ENCODE measurements at places on chromosomes 1 and 21.

DNA sequence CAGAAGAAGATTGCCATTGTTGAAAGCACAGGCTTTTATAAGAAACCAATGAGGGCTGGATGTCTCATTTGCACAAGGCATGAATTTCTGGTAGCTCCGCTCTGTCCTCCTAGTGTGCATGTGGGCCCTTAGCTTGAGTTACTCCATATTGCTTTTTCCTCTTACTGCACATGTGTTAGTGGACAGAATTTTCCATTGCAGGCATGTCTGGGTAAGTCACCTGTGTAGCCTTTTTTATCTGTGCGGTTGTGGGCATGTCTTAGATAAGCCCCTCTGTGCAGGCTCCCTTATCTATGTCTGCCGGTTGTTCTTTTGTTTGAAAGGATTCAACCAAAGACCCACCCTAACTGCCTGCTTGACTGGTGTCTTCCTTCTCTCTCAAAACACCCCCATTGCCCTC, 7.2 kb upstream of the CLCA1 start:
- DNase-seq: no peak

GRCh38 chr1:20696397-20697333, 21.1 kb downstream of the KIF17 start:
- DNase-seq: peak; percentile 95

GRCh38 chr1:64405833-64406232, 64.1 kb upstream of the CACHD1 start:
- DNase-seq: no peak

- DNase-seq: no peak
Observed at GRCh38 chr1:114524944-114525343, 13.9 kb upstream of the TRIM33 start.

DNA sequence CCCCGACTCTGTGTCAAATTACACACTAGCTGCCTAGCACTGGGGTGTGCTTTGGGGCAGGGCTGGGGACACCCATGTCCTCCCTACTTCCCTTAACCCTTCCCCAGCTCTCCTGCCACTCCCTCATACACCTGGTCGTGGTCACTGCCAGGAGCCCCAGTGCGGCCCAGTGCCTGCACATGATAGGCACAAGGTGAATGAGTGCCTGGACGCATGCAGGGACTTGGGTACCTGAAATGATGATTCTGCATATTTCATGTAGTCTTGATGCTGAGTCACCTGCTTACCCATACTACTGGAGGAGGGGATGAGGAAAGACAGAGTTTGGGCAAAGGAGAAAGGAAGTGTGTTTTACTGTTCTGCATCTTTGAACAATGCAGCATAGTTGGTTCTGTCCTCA, 1.5 kb upstream of the VANGL2 start:
- no peak for DNase-seq

GRCh38 chr21:25557180-25557579, 50.1 kb downstream of the MRPL39 start:
- peak; percentile 40 for DNase-seq

DNA sequence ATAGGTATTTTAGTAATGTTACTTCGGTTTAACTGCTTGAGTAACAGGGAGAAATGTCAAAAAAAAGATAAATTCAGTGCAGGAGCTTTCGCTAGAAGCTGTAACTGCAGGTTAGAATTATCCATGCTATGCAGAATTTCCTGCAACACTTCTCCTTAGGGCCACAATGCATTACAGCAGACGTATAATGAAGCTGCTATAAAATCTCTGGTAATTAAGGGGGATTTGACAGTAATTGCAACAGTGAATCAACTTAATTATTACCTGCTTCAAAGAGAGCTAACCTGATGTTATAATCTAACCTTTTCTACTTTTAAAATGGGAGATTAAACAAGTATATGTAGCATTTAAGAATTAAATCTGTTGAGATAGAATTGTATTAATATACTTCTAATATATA, 92.6 kb downstream of the ATG4C start:
- no peak for DNase-seq

GRCh38 chr1:12372761-12373160, 142.9 kb downstream of the VPS13D start:
- DNase-seq: no peak

GRCh38 chr1:84467298-84467697, 11.8 kb upstream of the RPF1 start:
- DNase-seq: no peak

GRCh38 chr1:74712881-74713280, 20.0 kb downstream of the CRYZ start:
- no peak for DNase-seq

- no peak for DNase-seq
Observed at GRCh38 chr1:154896771-154897286, 26.7 kb upstream of the KCNN3 start.

DNA sequence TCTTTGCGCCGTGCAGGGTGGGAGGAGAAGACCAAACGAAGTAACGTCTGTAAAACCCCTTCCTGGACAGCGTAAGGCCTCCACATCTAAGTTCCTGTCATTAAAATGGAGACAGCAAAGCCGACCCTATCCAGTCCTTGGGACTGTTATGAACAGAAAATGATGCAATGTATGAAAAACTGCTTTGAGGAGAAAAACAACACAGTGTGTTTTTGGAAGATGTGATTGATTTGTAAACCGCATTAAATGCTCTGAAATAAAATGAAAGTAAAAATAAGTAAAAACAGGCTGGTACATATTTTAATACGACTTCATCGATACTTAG, 827 bp upstream of the URB1 start:
- DNase-seq: no peak

DNA sequence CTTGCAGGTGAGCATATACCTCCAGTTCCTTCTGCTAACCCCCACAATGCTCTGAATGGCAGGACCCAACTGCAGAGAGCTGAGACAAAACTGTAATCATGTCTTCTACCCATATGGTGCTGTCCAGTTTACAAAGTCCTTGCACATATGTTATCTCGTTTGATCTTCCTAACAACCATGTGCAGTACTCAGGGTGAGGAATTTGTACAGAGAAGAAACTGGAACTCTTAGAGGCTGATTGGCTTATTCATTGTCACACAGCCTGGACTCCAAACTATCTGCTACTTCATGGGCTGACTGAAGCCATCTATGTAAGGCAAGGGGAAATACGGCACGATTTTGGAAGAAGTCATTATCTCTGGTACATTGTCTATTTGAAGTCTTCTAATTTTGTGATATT, 191.1 kb downstream of the TNR start:
- no peak for DNase-seq

- DNase-seq: no peak
Observed at GRCh38 chr1:190759807-190760206, 282.1 kb upstream of the BRINP3 start.

- no peak for DNase-seq
Observed at GRCh38 chr1:118914379-118915161, 73.6 kb downstream of the TBX15 start.

DNA sequence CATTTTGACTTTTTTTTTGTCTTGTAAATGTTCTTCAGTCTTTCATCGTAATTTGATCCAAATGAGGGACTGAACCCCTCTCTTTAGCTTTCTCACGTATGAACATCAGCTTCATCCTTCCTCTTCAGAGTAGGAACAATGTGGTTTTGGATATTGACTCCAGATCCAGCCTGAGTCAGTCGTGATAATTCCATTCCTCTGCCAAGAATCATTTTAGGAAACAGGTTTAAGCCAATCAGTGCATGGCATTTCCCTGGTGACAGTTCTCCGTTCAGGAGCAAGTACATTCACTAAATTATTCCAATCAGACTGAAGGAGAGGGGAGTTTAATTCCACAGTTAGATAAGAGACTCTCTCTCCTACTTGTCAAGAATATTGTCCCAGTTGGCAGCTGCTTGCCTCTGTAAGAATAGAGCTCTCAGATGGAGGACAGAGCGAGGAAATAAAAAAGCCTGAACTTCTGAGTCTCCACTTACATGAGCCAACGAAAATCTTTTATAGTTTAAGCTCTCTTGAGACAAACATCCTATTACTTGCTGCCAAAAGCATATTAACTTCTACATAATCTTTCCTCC, 18.6 kb downstream of the RHOU start:
- peak; percentile 56 for DNase-seq

DNA sequence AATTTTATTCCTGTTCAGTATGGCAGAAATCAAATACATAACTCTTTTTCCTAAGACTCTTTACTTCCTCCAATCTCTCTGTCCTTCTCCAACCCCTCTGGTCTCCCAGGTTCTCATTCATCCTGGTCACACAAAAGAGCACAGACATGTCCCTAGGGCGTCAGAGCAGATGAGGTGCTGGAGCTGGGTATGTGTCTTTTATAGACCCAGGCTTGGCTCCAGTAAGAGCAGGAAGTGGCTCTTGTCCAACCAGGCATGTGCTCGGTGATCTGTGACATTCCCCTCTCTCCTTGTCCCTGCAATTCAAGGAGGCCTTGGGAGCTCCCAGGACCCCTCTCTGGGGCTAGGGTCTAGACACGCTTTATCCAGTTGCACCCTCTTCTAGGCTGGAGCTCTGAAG, 18.0 kb upstream of the LCE2D start:
- DNase-seq: no peak
